ENCODE measurements at places on chromosomes 5 and 9.
A peak's percentile ranks its signal among the peaks of the same experiment; 100 is the strongest.

DNA sequence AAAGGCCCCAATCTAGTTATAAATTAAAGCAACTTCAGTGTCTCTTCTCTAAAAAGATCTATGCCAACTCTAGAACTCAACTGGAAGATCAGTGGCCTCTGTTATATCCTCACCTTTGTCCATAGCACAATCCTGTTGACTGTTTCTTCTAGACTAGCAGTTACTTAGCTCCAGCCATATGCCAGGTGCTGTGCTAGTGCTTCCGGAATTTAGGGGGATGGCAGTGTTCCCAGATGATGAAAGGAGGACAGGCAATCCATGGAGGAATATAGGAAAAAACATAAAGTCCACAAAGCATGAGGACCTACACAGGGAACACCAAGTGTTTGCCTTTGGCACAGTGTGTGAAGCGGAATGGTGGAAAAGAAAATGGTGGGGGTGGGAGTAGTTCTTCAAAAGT, 214.3 kb downstream of the MAPKAP1 start:
- DNase-seq: no peak

DNA sequence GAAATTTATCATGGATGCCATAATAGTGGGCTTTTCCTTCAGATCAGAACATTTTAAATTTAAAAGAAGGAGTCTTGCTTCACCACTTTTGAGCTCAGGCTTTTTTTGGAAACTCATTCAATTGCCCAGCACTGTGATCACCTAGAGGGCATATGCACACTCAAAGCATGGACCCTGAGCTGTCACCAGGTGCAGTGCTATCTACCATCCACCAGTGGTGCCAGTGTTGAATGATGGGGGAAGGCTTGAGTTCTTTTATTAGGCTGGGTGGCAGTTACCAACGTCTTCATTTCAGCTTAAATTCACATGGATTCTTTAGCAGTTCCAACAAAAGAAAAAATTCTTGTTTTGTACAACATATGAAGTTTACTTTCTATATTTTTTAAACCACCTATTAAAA, 164.1 kb downstream of the CFAP90 start:
- no peak for DNase-seq

DNA sequence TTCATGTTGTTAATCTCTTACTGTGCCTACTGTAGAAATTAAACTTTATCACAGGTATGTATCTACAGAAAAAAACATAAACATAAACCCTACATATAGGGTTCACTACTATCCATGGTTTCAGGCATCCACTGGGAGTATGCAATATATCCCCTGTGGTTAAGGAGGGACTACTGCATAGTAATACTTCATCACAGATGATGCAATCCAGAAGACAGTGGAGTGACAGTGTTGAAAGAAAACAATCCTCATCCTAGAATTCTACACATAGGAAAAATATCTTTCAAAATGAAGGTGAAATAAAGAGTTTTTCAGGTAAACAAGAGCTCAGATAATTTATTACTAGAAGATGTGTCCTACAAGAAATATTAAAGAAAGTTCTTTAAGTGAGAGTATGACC, 105.9 kb downstream of the HOMER1 start:
- DNase-seq: no peak

GRCh38 chr5:8908055-8908683, 637.7 kb downstream of the SEMA5A start:
- DNase-seq: peak; percentile 4

DNA sequence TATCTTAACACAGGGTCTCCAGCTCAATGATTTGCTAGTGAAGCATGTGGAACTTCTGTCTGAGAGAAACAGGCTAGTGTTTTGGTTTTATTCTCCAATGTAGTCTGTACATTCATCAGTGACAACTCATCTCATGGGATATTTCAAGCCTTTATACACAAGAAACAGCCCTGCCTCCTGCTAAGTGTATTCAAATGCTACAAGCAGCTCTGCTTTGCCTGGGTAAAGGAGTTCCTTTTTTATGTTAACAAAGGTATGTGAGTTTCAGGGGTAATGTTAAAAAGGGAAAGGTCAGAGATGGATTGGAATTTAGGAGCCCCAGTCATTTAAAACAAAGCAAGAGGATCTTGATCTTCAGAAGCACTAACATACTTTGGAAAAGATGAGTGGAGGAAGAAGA, 498.7 kb downstream of the ISL1 start:
- DNase-seq: no peak

DNA sequence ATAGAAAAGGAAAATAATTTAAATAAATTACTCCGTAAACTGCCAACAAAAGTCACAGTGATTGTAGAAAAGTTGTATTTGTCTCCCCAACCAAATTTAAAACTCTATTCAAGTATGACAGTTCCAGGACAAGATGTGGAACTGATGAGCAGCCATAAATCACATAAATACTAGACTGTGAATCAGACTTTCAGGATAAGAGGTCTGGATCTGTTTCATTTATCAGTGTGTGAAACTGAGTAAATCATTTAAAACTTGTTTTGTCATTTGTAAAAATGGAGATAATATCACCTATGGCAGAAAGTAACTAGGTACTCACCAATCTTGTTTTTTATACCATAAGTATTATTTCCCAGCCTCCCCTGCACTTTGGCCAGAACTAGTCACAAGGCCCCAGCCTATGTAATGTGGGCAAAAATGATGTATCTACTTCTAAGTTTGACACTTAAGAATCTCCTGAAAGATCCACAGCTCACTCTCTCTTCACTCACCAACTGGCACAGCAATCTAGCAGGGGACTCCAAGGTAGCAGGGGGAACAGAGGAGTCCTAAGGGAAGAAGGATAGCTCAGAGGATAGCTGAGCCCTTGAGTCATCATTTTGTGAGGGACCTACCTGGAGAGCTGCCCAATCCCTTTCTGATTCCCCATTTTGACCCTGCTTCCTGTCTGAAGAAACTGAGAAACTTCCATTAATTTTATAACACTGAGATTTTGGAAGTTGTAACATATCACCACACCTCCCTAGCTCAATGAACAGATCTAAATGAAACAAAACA, 31.6 kb downstream of the TMEM161B start:
- no peak for DNase-seq

- DNase-seq: no peak
Observed at GRCh38 chr5:122354293-122354692, 42.3 kb downstream of the SNCAIP start.

- DNase-seq: no peak
Observed at GRCh38 chr9:14985419-14985818, 75.2 kb upstream of the FREM1 start.

DNA sequence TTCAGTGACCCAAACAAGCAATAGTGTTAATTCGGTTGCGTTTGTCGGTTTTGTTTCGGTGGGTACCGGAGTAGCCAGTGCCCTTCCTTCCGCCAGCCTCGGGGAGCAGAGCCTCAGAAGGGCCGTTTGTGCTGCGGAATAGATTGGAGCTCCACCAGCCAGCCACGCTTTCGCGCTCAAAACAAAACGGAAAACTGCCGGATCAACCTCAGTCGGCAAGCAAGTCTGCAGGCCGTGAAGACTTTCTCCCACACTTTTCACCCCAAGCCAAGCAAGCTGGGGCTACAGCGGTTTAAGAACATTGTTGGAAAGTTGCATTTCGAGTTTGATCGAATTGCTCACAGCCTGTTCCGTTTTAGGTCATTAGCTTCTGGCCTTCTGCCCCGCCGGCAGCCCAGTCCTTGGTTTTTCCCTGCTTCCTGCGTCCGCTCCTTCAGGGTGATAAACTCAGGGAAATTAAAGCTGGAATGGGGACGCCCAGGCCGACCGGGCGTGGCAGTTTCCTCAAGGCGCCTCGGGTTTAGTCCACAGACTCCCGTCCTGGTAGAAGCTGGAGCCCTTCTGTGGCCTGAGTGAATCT, 803 bp upstream of the CCNO start:
- no peak for DNase-seq

GRCh38 chr5:156914371-156914737, 48.7 kb downstream of the TIMD4 start:
- no peak for DNase-seq

DNA sequence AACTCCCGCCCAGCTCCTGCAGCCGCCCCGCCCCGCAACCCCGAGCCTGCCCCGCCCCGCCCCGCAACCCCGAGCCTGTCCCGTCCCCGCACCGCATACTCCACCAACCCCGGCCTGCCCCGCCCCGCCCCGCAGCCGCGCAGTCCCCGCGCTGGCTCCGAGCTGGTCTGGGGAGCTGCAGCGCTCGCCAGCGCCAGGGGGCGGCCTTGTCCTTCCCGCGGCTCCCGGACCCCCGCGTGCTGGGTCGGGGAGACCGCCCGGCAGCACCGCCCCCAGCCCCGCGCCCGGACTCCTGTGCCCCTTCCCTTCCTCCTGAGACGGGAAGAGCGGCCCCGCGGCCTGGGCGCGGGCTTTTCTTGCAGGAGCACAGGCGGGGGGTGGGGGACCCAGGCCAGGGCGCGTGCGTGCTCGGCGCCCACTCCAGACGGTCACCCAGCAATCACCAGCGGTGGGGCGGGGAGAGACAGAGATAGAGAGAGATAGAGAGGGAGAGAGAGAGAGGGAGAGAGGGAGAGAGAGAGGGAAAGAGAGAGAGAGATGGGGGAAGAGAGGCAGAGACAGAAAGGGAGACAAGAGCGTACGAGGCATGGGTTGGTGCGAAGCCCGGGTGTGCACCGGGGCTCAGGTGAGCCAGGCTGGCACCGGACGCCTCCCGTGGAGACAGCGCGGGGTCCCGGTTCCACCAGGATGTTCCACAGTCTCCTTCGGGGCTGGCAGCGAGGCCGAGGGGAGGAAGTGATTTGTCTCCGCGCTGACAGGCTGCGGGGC, 14.7 kb upstream of the TMEM250 start:
- DNase-seq: no peak

GRCh38 chr5:17079562-17079961, 137.9 kb upstream of the BASP1 start:
- DNase-seq: no peak

DNA sequence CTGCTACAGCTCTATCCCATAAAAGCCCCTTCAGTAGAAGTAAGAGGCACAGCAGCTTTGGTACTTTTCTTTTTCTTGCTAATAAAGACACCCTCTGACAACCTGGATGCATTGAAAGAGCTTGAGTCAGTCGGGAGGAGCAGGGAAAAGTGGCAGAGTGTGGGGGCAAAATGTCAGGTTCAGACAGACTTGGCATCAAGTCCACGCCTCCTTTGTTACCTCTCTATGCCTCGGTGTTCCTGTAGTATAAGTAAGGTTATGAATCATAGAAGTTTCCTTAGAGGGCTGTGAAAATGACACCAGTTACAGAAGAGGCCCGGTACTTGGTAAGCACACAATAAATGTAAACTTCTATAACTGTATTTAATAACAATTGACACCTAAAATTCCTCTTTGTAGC, 133.9 kb downstream of the ESM1 start:
- DNase-seq: no peak

GRCh38 chr5:173015192-173015591, 31.6 kb downstream of the ATP6V0E1 start:
- no peak for DNase-seq

- no peak for DNase-seq
Observed at GRCh38 chr5:81850501-81851357, 99.8 kb upstream of the SSBP2 start.

DNA sequence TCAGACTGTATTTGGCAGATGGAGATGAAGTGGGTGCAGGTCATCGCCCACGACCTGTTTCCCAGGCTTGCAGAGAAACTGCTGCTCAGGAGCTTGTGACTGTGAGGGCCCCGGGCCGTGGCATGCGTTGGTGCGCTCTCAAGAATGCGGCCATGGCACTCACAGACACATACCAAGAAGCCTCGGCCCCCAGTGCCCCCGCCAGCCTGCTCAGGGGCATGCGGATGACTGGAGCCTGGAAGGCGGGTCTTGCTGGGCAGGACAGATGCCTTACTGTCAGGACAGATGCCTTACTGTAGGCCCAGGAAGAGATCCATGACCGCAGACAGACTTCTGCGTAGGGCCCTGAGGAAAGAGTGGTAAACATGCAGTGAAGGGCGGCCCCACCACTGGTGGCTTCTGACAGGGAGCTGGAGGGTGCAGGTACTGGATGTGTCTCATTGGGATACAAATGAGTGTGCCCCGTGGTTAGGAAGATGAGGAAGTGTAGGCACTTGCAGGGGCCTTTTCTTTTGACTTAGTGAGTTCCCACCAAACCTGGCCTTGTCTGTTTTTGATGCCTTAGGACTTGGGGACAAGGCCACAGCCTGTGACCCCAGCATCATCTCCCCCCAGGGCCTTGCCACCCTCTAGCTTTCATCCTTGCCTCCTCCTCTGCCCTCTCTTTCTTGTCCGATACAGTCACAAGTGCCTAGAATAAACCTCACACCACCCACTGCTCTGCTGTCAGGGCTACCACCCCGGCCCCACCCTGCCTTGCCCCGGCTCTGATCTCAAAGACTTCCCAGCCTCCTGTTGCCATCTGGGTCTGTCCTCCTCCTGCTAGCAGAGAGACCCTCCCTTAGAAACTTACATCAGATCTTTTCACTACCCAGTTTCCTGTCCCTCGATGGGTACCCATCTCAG, 68.8 kb upstream of the ABL1 start:
- DNase-seq: no peak

- DNase-seq: no peak
Observed at GRCh38 chr5:15823398-15823797, 323.4 kb downstream of the FBXL7 start.

DNA sequence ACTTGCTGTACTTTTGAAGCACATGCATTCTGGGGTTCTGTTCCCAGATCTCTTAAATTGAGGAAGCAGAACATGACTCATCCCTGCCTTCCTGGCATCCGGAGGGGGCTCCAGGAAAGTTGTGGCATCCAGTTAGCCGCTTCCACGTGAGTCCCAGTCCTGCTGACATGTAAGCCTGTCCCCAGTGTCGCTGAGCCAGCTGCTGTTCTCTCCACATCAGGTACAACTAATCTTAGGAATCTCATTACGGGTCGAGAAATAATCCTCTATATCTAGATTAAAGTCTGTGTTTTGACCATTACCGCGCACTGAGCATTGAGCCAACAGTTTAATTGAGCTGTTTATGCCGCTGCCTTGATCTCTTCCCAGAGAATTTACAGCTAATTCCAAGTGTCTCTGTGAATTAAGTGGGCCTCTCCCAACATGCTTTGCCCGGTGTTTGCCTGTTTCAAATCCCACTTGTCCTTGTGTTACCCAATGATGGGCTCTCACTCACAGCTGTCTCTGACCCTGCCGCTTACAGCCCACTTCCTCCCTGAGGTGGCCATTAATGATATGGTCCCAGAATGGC, 10.5 kb upstream of the SHB start:
- no peak for DNase-seq

DNA sequence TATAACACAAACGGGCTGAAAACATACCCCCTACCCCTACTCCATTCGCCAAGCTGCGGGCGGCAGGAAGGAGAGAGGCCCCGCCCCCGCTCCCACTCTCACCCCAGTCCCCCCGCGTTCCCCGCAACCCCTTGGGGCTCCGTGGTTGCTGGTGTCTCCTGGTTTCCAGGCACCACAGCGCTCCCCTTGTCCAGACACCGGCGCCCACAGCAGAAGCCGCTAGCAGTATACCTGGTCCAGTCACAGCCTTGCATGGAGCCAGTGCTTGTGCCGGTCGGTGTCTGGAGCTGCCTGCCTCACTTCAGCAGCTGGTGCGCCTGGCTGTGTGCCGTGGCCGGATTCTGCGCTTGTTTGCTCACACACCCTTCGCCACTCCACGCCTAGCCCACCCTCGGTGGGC, 240.5 kb upstream of the DAB2 start:
- no peak for DNase-seq

GRCh38 chr9:113296796-113297558, 6.2 kb downstream of the RNF183 start:
- no peak for DNase-seq

- no peak for DNase-seq
Observed at GRCh38 chr9:108086624-108087023, 597.1 kb upstream of the KLF4 start.

- DNase-seq: no peak
Observed at GRCh38 chr5:16894236-16895057, 41.6 kb downstream of the MYO10 start.

- DNase-seq: no peak
Observed at GRCh38 chr9:123003466-123003865, 30.0 kb upstream of the GPR21 start.

GRCh38 chr5:98016771-98017170, 756.7 kb upstream of the RGMB start:
- no peak for DNase-seq

Measured in activated CD4-positive, alpha-beta T cell treated with anti-CD3 and anti-CD28 coated beads for 24 hours (primary cell).